ENCODE measurements at places on chromosomes 11 and 22.

- no peak for DNase-seq
These were observed 32.6 kb downstream of the USH1C start for GRCh38 chr11:17511571-17511970.

DNA sequence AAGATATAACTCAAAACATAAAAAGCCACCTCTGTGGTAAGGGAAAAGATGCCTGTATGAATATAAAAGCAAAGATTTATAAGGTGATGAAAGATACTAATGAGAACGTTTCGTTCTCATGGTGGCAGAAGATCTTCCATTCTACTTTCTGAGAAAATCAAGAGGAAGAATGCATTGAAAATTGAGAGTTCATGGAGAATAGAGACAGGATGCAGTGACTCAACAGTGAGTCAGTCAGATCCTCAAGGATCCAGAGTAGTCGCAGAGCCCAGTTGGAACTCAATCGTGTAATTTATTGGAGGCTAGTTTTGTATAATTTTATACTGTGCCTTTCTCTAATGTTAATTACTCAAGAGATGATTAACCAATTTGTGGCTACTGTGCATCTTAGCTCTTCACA lies 73.3 kb downstream of the ENTHD1 start:
- DNase-seq: no peak

GRCh38 chr11:96523656-96524055 lies 133.8 kb downstream of the JRKL start:
- no peak for DNase-seq

DNA sequence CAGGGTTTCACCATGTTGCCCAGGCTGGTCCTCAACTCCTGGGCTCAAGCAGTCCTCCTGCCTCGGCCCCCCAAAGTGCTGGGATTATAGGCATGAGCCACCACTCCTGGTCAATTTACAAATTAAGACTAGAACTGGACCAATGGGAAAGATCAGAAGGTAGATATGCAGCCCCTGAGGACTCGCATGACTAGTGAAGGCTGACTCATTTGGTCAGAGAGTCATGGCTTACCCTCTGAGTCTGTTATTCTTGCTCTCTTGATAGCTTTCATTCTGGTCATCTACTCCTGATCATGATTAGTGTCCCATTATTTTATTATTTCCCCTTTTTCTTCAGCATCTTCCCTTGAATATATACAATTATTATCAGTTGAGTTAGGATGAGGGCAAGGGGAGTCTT lies 2.7 kb upstream of the LDHAL6A start:
- DNase-seq: no peak

- no peak for DNase-seq
These were observed 1188.2 kb upstream of the RAG2 start for GRCh38 chr11:37786214-37786755.

- DNase-seq: no peak
These were observed 19.6 kb downstream of the ENTHD1 start for GRCh38 chr22:39873965-39874364.

GRCh38 chr11:3129181-3129590 lies 35.9 kb downstream of the OSBPL5 start:
- no peak for DNase-seq

GRCh38 chr22:37233751-37234631 lies 10.1 kb downstream of the RAC2 start:
- no peak for DNase-seq

DNA sequence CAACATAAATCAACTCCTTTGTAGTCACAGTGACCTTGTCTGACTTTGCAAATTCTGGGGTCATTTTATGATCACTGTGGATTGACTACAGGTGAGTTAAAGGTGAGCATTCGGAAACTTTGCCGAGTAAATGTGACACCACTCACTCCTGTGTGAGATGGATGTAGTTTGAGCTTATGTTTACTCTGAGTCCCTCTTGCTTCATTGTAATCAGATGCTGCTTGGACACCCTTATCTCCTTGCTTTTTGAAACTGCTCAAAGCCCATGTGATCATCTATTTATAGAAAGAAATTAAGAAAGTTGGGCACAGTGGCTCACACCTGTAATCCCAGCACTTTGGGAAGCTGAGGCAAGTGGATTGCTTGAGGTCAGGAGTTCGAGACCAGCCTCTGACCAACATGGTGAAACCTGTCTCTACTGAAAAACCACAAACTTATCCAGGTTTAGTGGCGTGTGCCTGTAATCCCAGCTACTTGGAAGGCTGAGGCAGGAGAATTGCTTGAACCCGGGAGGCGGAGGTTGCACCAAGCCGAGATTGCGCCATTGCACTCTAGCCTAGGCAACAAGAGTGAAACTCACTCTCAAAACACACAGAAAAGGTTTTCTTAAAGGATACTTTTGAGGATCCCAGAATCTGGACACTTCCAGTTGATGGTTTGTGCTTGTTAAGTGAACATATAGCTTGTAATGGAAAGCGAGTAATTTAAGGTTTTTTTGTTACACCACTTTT lies 7.2 kb downstream of the FAM118A start:
- no peak for DNase-seq

- DNase-seq: no peak
These were observed 4.7 kb downstream of the CLPB start for GRCh38 chr11:72429626-72430025.

- DNase-seq: no peak
These were observed 26.7 kb downstream of the ALKBH3 start for GRCh38 chr11:43907028-43907975.

GRCh38 chr22:45207533-45207932 lies 33.2 kb downstream of the KIAA0930 start:
- no peak for DNase-seq

- DNase-seq: peak; percentile 61
These were observed 40.5 kb upstream of the RIC3 start for GRCh38 chr11:8209208-8209807.

- no peak for DNase-seq
These were observed 39.7 kb downstream of the USP35 start for GRCh38 chr11:78228467-78228866.

- DNase-seq: peak; percentile 69
These were observed 30.5 kb downstream of the ARAP1 start for GRCh38 chr11:72721689-72722049.

- no peak for DNase-seq
These were observed 133.0 kb upstream of the C11orf58 start for GRCh38 chr11:16605389-16605893.

DNA sequence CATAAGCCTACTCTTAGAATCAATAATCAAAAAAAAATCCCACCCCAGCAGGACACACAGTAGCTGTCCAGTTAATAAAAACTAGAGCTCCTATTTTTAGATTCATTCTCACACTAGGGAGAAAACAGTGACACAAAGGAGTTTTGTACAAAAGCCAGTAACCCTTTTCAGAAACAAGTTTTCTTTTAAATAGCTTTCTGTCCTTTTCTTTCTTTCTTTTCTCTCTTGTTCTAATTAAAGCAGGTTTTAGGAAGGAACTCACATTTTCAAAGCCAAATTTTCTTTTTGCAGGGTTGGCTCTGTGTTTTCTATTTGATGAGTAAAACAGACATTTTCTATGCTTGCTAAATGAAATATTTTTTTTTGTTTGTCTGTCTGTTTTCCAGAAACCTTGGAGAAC lies 1390.7 kb downstream of the FAM181B start:
- DNase-seq: no peak

- DNase-seq: no peak
These were observed 10.5 kb downstream of the GTF2H1 start for GRCh38 chr11:18332891-18333290.

DNA sequence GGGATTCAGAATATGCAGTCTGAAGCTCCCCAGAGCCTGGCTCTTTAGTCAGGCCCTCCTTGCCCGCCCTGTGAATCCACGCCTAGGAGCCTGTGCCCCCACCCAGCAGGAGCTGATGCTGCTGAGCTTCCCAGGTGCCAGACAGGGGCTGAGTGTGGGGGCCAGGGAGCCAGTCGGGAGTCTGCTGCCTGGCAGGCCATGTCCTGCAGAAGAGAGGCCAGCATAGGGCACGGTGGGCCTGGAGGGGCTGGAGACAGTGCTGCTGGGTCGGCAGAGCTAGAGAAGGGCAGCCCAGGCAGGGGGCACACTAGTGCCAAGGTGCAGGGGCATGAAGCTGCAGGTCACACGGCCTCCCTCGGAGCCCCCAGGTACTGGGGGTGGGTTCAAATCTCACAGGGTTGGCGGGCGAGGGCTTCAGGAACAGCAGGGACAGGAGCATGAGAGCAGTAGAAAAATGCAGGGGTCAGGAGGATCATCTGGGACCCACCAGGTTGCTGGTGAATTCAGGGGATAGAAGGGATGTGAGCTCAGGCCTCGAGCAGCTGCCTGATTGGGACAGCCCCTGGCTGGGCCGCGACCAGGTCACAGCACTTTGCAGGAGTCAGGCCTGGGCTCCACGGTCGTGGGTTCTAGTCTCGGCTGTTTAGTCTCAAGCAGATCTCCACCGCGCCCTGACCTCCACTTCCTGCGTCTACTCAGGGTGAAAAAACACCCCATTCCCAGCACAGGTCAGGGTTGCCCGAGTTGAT lies 4.1 kb upstream of the SEPTIN5 start:
- DNase-seq: no peak

GRCh38 chr22:38228326-38228872 lies 26.6 kb downstream of the MAFF start:
- no peak for DNase-seq

DNA sequence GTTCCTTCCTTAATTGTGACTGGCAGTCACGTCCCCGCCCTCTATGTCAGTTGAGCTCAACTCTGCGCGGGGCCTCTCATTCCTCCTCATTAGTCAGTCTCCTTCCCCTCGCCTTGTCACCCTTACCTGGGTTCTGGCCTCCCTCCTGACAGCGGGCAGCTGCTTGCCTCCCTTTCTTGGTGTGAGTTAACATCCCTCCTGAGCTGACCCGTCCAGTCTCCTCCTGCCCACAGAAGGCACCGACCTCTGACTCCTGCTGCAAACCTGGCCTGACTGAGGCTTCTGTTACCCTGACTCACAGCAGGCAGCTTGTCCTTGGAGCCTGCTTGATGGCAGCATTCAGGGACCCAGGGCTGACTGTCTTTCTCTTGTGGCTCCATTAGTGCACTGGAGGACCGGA lies 45.2 kb downstream of the GRIK4 start:
- DNase-seq: no peak

GRCh38 chr11:103842795-103843194 lies 193.6 kb upstream of the DDI1 start:
- no peak for DNase-seq

GRCh38 chr22:37951305-37951704 lies 2.1 kb downstream of the C22orf23 start:
- no peak for DNase-seq

- no peak for DNase-seq
These were observed 15.7 kb upstream of the ARFGAP3 start for GRCh38 chr22:42872821-42873220.

DNA sequence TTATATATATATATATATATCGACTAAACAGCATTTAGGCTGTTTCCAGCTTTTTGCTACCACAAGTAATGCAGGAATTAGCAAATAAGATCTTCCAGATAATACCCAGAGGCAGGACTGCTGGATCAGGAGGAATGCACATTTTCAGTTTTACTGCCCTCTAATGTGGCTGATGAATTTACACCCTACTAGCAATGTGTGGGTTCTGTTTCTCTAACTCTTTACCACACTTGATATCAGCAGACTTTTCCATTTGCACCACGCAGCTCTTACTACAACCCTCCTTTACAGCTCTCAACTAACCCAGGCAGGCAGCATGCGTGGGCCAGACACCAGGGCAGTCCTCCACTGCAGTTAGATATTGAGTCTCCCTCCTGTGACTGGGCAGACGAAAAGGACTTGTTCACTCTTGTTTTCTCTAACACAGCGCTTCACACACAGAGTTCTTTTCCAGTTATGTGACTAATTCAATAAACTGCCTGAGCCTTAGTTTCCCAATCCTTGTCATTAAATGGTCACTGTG lies 67.7 kb downstream of the IGLL5 start:
- DNase-seq: no peak

- no peak for DNase-seq
These were observed 37.9 kb upstream of the NUP160 start for GRCh38 chr11:47886096-47886495.

DNA sequence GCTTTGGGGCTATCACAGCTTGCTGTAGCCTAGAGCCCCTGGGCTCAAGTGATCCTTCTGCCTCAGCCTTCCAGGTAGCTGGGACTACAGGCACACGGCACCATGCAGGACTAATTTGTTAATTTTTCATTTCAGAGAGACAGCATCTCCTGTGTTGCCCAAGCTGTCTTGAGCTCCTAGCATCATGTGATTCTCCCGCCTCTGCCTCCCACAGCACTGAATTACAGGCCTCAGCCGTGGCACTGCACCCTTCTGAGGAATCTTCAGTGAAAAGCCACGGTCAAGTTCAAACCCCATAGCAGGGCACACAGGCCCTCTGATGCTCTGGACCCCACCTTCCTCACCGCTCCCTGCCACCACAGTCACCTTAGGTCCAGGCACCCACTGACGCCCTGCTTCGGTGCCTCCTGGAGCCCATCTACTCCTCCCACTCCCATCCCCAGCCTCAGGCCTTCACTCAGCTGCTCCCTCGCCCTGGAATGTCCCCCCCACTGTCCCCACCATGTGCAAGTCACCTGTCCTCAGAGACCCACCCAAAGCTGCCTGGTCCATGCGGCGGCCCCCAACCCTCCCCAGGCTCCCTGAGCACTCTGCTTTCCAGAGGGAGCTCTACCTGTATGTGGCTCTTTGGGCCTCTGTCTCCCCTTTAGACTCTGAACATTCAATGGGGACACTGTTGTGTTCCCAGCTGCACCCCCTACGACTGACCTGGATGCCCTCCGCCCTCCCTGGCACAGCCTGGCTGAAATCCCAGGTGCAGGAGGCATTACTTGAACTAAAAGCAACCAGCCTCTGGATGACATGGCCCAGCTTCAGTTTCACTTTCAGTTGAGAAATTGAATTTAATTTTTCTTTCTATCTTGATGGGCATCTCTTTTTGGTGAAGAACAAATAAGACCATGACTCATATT lies 1.6 kb downstream of the APOL2 start:
- DNase-seq: no peak

DNA sequence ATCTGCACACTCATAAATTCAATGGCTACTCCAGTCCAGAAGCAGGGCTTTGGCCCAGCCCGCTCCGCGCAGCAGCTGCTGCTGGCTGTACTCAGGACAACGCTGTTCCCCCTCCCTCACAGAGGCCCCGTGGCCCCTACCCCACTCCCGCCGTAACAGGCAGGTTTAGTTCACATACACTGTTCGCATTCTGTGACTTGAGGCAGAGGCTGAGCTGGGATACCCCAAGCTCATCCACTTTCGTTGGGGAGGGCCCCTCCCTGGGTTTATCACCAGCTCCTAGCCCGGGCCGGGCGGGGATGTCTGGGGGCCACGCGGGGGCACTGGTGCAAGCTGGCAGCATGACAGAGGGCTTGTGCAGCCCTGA lies 52.4 kb downstream of the SYT13 start:
- no peak for DNase-seq
